ENCODE measurements at places on chromosomes 1 and 21.
A peak's percentile ranks its signal among the peaks of the same experiment; 100 is the strongest.

DNA sequence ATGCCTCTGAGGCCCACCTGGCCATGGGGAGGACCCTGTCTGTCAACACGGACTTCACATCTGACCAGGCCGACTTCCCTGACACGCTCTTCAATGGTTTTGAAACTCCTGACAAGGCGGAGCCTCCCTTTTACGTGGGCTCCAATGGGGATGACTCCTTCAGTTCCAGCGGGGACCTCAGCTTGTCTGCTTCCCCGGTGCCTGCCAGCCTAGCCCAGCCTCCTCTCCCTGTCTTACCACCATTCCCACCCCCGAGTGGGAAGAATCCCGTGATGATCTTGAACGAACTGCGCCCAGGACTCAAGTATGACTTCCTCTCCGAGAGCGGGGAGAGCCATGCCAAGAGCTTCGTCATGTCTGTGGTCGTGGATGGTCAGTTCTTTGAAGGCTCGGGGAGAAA, 101.8 kb downstream of the ADARB1 start:
- DNase-seq: no peak

- DNase-seq: no peak
These were observed 74.5 kb downstream of the ITPKB start for GRCh38 chr1:226664413-226665101.

DNA sequence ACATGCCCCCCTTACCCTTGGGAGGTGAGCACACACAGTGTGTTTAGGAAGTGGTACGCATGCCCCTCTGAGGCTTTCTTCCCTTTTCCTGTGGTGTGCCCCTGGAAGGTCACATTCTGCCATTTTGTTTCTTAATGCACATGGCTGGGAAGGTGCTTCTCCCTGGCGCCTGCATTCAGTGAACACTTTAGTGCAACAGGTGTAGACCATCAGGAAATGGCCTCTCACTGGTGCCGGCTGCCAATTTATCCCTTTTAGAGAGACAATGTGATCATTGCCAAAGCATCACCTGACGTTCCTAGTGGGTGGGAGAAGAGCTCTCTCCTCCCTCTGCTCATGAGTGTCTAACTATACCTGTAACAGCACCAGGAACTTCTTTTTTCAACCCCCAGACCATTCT, 51.8 kb upstream of the PDE9A start:
- DNase-seq: no peak

DNA sequence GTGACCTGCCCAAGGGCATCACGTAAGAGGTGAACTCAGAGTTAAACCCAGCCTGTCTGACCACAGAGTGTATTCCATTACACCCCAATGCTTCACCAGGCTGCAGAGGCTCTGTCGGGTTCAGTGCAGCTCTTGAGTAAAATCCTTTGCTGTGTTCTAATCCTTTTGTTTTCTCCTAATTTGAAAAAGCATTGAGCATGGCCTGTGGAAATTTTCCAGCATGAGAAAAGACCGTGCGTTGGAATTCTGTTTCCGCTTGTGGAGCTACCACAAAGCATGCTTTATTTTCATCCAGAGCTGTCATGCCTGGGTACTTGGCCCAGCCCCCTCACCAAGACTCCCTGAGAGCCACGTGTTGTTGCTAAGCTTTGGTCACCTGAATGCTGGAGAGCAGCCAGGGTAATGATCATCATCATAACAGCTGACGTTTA, 317.6 kb downstream of the PRDM2 start:
- no peak for DNase-seq

DNA sequence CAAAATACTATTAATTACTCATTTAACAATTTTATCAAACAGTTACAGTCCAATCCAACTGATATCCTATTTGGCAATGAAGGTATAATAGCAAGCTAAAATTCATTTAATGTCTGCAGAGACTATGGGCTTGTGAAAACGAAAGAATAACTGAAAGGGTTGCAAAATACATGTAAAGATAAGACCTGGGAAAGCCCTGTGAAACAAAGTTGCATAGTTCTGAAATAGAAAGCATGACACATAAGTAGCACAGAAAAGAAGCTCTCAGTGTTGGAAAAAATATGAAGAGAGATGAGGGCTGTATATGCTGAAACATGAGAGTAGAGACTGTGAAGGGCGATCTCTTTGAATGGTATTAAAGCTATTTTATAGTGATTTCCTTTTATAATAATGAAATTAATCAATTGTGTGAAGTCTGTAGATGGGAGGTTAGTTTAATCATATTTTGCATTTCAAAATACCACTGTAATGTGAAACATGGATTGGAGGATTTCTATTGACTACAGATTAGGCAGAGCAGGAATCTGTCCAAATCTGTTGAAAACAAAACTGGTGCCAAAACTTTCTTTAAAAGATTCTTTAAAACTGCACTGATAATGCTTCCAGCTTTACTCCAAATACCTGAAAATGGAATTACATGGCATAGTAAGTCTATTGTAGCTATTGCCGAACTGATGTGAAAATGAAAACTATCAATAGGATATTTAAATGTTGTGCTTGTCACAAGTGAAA, 1518.9 kb upstream of the B3GALT2 start:
- no peak for DNase-seq

GRCh38 chr1:14571810-14572767, 26.4 kb upstream of the KAZN start:
- DNase-seq: no peak

DNA sequence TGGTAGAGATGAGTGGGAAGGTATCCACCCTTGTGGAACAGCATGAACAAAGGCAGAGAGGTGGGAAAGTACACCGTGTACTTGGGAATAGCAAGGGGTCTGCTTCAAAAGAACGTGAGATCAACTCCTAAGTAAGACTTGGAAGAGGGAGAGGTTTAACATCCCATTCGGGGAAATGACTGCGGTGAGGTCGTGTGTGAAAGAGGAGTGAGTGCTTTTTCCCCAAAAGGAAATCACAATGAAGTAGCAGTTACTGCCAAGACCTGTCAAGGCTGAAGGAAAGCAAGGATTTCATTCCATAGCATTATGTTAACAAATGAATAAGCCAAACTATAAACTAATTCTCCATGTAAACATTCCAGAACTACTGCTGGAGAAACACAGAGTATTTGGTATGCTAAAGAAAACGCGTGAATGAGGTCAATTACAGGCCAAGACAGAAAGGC, 20.0 kb upstream of the SYDE2 start:
- no peak for DNase-seq

GRCh38 chr21:17085707-17086106, 427.1 kb upstream of the CXADR start:
- DNase-seq: no peak

DNA sequence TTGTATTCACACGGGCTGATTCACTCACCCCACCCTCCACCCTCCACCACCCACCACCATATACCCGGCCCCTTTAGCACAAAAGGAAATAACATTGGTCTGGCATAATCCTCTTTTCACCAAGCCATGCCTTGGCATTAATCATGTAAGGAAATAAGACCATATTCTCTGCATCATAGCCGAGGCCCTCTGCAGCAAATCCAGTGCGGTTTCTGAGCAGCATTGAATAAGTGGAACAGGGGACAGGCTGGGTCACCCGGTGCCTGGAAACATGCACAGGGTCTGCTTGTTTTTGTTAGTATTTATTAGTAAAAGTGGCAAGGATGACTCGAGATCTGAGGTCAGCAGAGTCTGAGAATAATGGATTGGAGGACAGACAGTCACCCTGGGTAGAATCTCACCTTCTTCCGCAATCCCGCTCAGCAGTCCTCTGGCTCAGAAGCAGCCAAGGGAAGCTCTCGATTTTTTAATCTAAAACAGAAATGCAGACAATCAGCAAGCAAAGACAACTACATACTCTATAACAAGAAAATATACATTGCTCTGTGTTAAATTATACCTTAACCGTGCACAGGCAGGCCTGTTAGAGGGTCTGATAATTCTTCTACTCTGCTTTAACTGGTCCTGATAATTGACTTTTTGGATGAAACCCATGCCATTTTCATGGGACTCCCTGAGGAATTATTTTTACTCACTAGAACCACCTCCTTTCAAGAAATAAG, 52.4 kb upstream of the CDC42BPA start:
- no peak for DNase-seq

DNA sequence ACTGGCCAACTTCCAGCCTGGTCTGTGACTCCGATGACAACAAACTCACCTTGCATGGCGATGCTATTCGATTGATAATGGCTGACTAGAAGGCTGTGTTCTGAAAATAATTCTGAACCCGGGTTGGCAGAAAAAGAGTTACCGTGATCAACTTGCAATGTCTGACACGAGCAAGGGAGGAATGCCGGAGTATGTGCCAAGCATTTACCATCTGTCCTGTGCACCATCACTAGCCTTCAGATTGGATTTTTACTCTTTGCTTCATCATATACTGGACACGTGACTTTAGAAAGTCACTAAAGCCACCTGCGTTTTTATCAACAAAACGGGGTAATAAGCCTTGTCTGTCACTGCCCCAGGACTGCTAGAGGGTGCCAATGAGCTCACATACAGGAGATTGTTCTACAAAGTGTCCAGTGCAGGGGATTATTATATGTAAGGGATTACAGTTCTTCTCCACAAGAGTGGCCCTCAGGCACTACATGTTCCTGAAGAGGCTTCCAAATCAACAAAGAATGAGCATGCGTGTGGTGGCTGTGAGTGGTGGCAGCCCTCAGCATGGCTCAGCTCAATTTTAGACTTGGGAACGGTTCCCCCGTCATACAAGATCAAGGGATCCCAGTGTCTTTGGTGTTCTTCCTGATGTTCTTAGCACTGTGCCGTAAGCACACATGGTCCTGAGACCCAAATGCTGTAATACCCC, 35.8 kb downstream of the SSBP3 start:
- DNase-seq: no peak

DNA sequence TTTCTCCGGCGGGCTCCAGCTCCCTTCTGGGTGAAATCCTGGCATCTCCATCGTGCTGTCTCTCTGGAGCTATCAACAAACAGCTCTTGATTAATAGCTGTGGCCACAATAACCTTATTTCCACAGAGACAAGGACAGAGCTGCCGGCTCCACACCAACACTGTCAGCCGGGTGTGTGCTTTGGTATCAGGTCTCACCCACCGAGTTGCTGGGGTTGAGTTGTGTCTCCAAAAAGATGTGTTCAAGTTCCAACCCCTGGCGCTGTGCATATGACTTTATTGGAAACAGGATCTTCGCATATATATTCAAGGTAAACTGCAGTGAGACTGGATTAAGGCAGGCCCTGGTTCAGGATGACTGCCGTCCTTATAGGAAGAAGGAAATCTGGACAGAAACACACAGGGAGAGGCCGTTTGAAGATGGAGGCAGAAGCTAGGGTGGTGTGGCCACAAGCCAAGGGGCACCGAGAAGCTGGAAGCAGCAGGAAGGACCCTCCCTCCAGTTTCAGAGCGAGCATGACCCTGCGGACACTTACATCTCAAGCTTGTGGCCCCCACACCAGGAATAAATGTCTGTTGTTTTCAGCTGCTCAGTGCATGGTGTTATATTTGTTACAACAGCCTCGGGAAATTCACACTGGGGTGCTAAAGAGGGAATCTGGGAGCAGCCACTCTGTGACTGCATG, 88.4 kb upstream of the TMPRSS2 start:
- DNase-seq: peak; percentile 25

DNA sequence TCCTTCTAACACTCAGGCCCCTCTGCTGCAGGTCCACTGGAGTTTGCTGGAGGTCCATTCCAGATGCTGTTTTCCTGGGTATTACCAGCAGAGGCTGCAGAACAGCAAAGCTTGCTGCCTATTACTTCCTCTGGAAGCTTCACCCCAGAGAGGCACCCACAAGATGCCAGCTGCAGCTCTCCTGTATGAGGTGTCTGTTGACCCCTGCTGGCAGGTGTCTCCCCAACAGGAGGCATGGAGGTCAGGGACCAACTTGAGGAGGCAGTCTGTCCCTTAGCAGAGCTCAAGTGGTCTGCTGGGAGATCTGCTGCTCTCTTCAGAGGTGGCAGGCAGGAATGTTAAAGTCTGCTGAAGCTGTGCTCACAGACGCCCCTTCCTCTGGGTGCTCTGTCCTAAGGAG, 204.8 kb downstream of the FCRL5 start:
- no peak for DNase-seq

GRCh38 chr1:93150729-93151128, 29.5 kb downstream of the TMED5 start:
- no peak for DNase-seq

DNA sequence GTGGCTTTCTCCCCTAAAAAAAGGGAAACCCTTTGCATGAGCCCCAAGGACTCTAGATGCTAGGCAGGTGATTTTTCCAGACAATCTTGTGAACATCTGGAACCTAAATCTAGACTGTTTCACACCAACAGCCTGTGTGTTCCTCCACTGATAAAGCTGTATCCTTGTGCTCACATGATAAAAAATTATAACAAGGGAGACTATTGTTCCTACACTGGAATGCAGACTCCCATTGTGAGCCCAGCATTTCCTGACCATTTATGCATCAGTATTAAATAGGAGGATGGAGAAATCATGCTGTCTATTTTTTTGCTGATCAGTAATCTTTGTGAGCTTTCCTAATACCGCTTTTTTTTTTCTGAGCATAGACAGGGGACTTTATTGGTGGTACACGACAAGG, 52.5 kb downstream of the ZNF697 start:
- no peak for DNase-seq

- DNase-seq: no peak
These were observed 81.0 kb downstream of the UBR4 start for GRCh38 chr1:19128968-19129514.

DNA sequence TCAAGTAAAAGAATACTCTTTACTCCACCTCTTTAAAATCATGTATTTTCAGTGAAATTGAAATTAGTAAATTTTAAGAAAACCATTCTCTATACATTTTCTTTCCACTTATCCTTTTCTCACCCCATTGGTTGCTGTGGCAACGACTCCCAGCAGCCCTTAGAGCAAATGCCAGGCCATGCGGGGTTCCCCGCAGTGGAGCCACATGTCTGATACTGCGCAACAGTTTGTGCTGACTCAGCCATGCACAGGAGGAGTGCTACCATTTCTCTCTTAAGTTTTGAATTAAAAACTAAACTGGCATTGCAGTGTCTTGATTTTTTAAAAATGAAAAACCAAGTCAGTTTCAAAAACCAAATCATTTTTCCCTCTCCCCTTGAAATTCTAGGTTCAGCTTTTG, 214.1 kb upstream of the L1TD1 start:
- DNase-seq: no peak

GRCh38 chr1:232204269-232204668, 425.7 kb downstream of the SIPA1L2 start:
- DNase-seq: no peak

- no peak for DNase-seq
These were observed 17.1 kb upstream of the IVNS1ABP start for GRCh38 chr1:185334182-185334581.

DNA sequence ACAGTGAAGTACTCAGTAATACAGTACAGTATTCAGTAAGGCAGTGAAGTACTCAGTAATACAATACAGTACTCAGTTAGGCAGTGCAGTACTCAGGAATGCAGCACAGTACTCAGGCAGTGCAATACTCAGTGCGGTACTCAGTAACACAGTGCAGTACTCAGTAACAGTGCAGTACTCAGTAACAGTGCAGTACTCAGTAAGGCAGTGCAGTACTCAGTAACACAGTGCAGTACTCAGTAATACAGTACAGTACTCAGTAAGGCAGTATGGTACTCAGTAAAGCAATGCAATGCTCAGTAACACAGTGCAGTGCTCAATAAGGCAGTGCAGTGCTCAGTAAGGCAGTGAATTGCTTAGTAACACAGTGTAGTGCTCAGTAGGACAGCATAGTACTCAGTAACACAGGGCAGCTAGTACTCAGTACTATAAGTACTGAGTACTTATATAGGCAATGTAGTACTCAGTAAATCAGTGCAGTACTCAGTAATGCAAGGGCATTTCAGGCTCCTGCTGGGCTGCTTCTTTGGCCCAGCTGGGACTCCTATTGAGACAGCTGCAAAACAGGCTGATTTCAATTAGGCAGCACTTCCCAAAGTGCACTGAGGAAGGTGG, 411.3 kb downstream of the DISC1 start:
- DNase-seq: no peak

Data from activated naive CD4-positive, alpha-beta T cell treated with anti-CD3 and anti-CD28 coated beads, Interleukin-2, amount 50 U/mL, for 72 hours (primary cell).